ENCODE measurements at places on chromosomes 12 and 14. TPM values are rescaled to one million over a fixed set of nuclear protein-coding genes. Genes with fewer than 3 reads are reported as not detected.

The EIF2S3B gene
- total RNA-seq: 0.85 TPM

The AMN gene
- 0.56 TPM for total RNA-seq

The OS9 gene
- 376 TPM for total RNA-seq

The COQ10A gene
- 5.9 TPM for total RNA-seq

The RAD51AP1 gene
- 27.4 TPM for total RNA-seq

Data from regular cardiac myocyte (primary cell).